Mononuclear cell (primary cell): ENCODE measurements at places on chromosomes 13 and 19. TPM values are rescaled to one million over a fixed set of nuclear protein-coding genes. Genes with fewer than 3 reads are reported as not detected.

Gene PABPC3
- total RNA-seq, result 0.84 TPM

Gene KLK10
- total RNA-seq, result not detected

Gene APOC1
- not detected for total RNA-seq

Gene CGB8
- total RNA-seq, result not detected

Gene TTC9B
- total RNA-seq, result 0.10 TPM

Gene POGLUT2
- not detected for total RNA-seq

Gene LRG1
- 4.7 TPM for total RNA-seq

Gene ICAM4
- total RNA-seq, result 7.9 TPM
